ENCODE measurements at places on chromosomes 11 and 22.

GRCh38 chr11:773425-773824 is 3.9 kb downstream of the GATD1 start:
- DNase-seq, result no peak

DNA sequence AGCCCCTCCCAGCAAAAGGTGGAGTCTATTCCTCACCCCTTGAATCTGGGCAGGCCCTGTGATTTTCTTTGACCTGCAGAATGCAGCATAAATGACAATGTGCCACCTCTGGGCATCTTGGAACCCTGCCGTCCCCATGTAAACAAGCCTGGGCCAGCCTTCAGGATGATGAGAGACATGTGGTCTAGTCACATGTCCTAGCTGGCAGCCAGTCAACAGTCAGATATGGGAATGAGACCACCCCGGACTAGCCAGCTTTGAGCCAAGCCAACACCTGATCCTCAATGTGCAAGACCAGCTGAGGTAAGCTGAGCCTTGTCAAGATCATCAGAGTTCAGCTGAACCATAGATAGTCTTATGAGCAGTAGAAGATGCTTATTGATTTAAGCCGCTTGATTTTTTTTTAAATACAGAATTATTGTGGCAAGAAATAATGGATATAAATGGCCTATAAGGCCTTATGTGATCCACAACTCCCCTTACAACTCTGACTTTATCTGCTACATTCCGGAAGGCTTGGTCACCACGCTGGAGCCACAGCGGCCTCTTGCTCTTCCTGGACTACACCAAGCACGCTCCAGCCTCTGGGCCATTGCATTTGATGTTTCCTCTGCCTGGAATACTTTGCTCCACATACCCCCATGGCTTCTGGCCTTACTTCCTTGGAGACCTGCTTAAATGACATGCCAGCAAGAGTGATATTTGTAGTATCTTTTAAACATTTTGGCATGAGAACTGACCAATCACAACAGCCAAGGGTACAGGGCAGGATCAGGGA is 225.9 kb upstream of the SESN3 start:
- DNase-seq, result no peak

DNA sequence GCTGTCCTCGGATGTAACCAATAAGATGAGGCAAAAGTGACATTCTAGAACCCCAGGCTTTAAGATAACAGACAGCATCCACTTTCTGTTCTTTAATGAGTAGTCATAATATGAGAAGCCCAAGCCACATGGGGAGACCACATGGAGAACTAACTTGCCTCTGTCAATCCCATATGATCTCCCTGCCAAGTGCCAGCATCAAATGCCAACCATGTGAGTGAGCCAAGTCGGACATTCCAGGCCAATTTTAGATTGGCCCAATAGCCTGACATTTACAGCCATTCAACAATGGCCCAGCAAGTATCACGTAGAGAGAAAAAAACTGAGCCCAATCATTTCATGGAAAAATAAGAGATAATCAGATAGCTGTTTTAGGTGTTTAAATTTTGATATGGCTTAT is 2048.3 kb upstream of the RAG2 start:
- DNase-seq, result no peak

- DNase-seq, result no peak
Observed at GRCh38 chr11:40287916-40288803, 1171.3 kb downstream of the LRRC4C start.

- no peak for DNase-seq
Observed at GRCh38 chr22:17302616-17303015, 66.6 kb upstream of the CECR2 start.
